ENCODE measurements at places on chromosomes 1 and 21.
A peak's percentile ranks its signal among the peaks of the same experiment; 100 is the strongest.

- DNase-seq: peak; percentile 43
These were observed 110.1 kb downstream of the MRPS6 start for GRCh38 chr21:34183331-34183928.

DNA sequence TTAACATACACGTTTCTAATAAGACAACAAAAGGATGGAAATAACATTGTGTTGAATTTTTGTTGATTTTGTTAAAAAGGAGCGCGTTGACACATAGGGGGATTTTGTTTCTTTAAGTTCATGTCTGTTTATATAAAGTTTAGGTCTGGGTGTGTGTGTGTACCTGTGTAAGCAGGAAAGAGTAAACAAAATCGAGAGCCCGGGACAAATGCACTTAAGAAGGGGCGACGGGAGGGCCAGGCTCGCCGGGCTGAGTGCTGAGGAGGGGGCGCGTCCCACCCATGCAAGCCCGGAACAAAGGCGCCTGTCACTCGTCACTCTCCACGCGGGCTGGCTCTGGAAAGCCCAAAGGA lies 28.8 kb upstream of the TRIM17 start:
- DNase-seq: no peak

GRCh38 chr1:17587693-17588047 lies 48.2 kb downstream of the ARHGEF10L start:
- no peak for DNase-seq

GRCh38 chr1:30085811-30086770 lies 637.3 kb downstream of the MATN1 start:
- peak; percentile 78 for DNase-seq

- peak; percentile 34 for DNase-seq
These were observed 61.1 kb upstream of the ANGPTL1 start for GRCh38 chr1:178931858-178932551.

- peak; percentile 82 for DNase-seq
These were observed 844 bp downstream of the ZMYM6 start for GRCh38 chr1:35030756-35031446.

DNA sequence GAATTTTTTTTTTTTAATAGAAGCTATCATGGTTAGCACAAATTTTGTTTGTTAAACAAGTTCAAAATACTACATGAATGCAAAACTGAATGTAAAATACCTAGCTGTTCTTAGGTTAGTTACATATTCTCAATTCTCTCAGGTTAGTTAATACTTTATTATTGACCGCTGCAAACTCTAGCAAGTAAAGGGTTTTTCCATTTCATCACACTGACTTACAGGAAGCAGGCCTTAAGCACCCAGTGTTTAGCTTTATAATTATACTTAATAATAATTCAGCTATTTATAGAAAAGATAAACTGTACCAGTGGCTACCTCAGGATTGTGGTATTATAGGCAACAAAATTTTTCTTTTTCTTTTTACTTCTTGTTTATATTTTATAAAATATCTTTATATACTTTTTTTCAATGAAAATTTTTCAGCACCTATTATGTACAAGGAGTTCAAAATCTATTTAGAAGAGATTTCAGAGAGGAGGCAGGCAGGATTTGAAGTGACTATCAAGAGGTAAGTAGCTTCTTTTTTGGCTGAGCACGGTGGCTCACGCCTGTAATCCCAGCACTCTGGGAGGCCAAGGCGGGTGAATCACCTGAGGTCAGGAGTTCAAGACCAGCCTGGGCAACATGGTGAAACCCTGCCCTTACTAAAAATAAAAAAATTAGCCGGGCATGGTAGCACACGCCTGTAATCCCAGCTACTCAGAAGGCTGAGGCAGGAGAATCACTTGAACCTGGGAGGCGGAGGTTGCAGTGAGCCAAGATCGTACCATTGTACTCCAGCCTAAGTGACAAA lies 17.9 kb downstream of the PLPP3 start:
- no peak for DNase-seq

Data from activated CD4-positive, alpha-beta T cell treated with anti-CD3 and anti-CD28 coated beads, Interleukin-2, amount 10 ng/mL, durations not matched to agents 24 days and 14 days (primary cell).